NCI-H524 (cell line): ENCODE measurements at places on chromosomes 4 and X.

DNA sequence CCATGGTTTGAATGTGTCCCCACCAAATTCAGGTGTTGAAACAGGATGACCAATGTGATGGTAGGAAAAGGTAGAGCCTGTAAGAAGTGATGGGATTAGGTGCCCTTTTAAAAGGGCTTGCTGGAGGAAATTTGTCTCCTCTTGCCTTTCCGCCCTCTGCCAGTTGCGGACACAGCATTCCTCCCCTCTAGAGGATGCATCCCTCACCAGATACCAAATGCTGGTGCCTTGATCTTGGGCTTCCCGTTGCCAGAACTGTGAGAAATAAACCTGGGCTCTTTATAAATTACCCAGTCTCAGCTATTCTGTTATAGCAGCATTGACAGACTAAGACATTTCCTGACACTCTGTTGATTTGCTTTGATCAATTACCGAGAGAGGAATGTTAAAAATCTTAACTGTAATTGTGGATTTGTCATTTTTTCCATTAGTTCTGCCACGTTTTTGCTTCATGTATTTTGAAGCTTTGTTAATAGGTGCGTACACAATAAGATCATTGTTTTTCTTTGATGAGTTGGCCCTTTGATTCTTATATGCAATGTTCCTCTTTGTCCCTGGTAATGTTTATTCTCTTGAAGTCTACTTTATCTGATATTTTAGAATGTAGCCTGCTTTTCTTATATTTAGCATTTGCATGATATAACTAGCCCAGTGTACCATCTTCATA lies 13.3 kb downstream of the NFKB1 start:
- DNase-seq: no peak

GRCh38 chrX:15858051-15858450 lies 3.4 kb upstream of the AP1S2 start:
- no peak for DNase-seq

DNA sequence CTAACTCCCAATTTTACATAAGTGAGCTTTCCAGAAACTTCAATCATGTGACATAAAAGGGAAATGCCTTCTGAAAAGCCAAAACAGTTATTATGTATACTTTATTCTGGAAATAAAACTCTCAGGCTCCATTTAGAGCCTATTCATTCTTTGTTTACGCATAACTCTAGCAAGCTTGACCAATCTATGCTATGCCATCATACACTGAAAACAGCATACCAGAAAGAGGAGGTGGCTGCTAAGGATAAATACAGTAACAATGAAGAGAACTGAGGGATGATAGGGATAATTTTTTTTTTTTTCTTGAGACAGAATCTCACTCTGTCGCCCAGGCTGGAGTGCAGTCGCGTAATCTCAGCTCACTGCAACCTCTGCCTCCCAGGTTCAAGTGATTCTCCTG lies 24.4 kb downstream of the CDKL2 start:
- no peak for DNase-seq

GRCh38 chr4:66604192-66604591 lies 933.9 kb upstream of the EPHA5 start:
- no peak for DNase-seq

GRCh38 chr4:83009529-83009928 lies 1.1 kb downstream of the LIN54 start:
- DNase-seq: no peak

DNA sequence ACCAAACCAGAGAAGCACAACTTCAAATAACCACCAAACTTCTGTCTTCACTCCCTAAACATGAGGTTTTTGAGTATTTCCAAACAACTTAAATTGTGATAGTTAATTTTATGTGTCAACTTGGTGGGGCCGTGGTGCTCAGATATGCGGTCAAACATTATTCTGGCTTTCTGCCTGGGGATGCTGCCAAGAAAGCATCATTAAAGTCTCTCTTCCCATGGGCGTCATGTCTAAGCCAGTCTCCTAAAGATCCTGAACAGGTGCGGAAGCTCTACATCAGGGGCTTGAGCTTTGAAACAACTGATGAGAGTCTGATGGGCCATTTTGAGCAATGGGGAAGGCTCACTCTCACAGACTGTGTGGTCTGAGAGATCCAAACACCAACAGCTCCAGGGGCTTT lies 24.1 kb upstream of the SOD3 start:
- DNase-seq: no peak

GRCh38 chrX:9240956-9241355 lies 207.0 kb upstream of the FAM9B start:
- DNase-seq: no peak

- peak; percentile 54 for DNase-seq
Measured at GRCh38 chr4:87005690-87006425, 71.0 kb downstream of the AFF1 start.

- DNase-seq: no peak
Measured at GRCh38 chrX:71994601-71995000, 84.0 kb downstream of the NHSL2 start.

GRCh38 chr4:166092797-166093290 lies 219.8 kb downstream of the TLL1 start:
- DNase-seq: no peak

DNA sequence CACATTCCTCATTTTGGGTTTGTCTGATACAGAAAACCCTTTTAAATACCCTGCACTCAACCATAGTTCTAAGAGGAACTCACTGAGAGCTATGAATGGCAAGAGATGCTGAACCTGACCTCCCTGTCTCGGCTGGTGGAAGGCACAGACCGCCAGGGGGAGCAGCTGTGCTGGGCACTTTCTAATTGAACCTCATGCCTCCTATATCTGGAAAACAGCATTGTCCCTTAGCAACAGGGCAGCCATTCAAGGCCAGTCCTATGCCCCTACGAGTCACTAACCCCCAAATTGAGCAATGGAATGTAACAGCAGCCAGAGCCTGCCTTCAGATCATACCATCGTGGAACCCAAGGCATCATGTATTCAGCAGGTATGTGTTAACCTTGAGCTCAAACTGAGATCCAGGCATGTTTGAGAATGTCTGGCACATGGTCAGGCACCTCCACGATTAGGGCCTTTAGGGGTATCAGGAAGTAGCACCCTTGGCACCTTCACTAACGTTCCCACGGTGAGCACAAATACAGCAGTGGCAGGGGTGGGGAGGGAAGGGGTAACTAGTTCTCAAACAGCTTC lies 5.1 kb downstream of the USP27X start:
- DNase-seq: peak; percentile 59

- DNase-seq: no peak
Measured at GRCh38 chrX:120140293-120140981, 18.0 kb upstream of the RHOXF2 start.

DNA sequence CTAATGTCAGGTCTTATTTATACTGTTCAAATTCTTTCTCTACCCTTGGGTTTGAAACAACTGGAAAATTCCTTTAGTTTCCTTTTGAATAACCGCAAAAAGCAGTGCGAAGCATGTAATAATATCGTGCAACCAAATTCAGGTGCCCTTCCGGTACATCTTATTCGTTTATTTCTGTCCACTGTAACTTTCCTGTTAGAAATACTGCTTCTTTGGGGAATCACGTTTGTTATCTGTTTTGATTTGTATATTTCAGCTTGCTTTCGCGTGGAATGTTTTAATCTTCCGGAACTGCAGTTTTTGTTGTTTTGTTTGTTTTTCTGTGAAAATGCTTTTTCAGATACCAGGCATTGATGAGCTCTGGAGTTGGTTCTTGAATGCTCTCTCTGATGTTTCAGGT lies 85.7 kb upstream of the HPRT1 start:
- peak; percentile 18 for DNase-seq

GRCh38 chr4:74537459-74537858 lies 92.5 kb downstream of the AREG start:
- no peak for DNase-seq

DNA sequence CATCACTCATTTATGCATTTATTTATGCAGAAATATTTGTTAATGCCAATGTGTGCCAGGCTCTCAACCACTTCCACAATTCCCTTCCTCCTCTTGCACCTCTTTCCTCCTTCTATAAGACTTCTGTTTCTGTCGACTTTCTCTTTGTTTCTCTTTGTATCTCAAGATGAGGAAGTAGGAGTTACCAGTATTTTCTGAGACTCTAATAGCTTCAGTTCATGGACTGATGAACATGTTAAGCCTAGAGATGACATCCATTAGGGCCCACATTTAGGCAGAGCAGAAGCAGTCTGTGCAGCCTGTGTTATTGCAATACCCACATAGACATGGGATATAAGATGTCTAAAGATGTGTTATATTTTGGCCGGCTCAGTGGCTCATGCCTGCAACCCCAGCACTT lies 241.8 kb upstream of the SMIM31 start:
- DNase-seq: no peak

DNA sequence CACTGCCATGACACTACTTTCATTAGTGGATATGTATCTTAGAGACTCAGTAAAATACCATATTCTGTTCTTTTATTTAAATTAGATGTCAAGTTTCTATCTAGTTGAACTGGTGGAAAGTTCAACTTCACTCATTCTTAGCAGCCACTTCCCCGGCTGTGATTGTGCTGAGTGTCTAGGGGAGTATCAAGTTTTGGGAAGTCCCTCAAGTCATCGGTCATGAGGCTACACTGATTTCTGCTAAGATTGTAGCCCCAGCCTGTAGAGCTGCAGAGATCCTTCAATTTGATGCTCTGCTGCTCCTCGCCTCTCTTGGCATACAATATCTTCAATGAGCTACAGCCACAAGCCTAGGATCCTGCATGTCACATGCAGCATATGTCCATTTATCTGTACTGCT lies 53.9 kb downstream of the DMP1 start:
- DNase-seq: no peak

DNA sequence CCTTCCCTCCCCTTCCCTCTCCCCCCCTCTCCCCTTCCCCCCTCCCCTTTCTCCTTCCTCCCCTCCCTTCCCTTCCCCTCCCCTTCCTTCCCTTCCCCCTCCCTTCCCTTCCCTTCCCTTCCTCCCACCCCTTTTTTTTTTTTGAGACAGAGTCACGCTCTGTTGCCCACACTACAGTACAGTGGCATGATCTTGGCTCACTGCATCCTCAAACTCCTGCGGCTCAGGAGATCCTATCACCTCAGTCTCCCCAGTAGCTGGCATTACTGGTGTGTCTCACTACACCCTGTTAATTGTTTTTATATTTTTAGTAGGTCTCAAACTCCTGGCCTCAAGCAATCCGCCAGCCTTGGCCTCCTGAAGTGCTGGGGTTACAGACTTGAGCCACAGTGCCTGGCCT lies 66.6 kb downstream of the TBC1D9 start:
- DNase-seq: no peak

- no peak for DNase-seq
Measured at GRCh38 chr4:185210102-185210981, 944 bp downstream of the SNX25 start.
